ENCODE measurements at places on chromosomes 12 and 14.

- peak; percentile 66 for DNase-seq
These were observed 13.6 kb downstream of the CCDC198 start for GRCh38 chr14:57480051-57480450.

- DNase-seq = peak; percentile 47
These were observed 391.3 kb upstream of the FOXG1 start for GRCh38 chr14:28375295-28375694.

DNA sequence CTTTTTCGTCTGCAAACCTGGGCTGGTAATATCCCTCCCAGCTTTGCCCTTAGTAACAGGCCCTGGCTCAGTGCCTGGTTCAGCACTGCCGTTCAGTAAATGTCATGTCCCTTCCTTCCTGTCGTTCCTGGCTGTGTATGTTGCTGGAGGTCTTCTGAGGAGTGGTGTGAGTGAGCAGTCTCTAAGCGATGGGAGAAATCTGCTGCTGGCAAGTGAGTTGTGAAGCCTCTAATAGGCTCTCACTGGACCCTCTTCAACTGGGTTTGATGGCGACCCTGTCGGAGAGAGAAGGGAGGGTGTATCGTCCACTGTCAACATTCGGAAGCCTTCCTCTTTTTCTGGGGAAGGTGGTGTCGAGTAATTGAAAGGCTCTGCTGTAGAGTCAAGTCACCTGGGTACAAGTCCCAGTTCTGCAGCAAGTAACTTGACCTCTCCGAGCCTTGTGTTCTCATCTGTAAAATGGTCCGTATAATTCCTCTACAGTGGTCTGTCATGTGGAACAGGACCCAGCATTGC, 62.8 kb downstream of the HRK start:
- peak; percentile 9 for DNase-seq

DNA sequence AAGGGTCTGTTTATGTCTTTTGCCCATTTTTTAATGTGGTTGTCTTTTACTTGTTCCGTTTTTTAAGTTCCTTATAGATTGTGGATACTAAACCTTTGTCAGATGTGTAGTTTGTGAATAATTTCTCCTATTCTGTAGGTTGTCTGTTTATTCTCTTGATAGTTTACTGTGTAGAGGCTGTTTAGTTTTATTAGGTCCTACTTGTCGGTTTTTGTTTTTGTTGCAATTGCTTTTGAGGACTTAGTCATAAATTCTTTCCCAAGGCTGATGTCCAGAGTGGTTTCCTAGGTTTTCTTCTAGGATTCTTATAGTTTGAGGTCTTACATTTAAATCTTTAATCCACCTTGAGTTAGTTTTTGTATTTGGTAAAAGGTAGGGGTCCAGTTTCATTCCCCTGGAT, 33.9 kb downstream of the SLC39A9 start:
- DNase-seq = no peak

- DNase-seq = peak; percentile 71
These were observed 42.2 kb downstream of the TAOK3 start for GRCh38 chr12:118330421-118331018.

DNA sequence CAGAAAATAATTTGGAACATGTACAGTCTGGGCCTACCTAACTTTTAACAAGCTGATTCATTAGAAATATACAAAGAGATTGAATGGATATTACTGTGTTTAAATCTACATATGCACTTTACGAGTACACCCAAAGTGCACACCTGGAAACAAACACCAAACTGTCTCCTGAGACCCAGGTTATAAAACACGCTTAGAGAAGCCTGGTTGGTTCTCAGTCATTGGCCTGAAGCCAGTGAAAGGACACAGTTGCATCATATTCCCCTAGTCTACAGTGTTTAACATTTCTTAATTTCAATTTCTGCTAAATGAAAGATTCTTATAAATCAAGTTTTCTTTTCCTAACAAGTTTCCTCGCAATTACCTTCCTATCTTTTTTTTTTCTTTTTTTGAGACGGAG, 209.5 kb downstream of the FBXL14 start:
- no peak for DNase-seq

- no peak for DNase-seq
These were observed 5.4 kb downstream of the CMTM5 start for GRCh38 chr14:23382276-23382675.

DNA sequence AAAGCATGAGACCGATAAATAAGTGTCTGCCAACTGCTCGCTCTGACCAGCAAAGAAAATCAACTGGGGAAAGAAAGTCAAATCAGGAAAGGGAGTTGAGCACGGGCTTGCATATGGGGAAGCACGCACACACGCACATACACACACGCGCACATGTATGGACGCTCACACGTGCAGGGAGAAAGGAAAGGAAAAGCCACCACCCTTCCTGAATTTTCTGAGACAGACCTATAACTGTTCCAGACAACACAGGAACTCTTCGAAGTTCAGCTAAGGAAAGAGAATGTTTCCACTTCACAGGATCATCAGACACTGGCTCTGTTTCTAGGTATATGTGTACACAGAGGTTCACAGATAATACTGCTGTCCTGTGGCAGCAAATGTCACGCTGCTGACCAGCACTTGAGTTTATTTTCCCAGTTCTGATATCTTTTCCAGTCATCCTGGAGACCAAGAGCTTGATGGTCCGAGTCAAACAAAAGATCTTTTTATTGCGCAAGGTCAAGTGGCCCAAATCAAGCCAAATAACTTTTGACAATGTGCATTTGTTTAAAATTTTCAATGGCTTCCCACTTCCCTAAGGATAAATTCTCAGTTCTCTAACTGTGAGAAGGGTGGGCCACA, 82.1 kb upstream of the TMCC3 start:
- DNase-seq = no peak

DNA sequence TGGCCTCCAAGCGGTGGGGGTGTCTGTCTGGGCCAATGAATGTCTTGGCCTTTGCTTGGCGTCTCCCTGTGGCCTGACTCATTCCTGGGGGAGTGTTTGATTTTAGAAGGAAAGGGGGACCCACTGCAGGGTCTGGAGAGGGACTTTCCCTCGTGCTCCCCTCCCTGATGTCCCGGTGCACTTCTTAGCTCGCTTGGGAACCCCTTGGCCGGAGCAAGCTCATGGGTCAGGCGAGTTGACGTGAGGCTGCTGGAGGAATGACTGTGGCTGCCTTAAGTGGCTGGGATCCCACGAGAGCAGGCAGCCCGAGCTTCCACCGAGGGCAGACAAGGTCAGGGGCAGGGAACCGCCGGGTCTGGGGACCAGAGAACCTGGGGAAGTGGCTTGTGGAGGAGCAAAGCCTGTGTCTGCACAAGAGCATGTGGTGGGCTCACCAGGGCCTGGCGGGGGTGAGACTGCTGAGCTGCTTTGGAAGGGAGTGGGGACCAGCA, 218.4 kb upstream of the C14orf180 start:
- no peak for DNase-seq

- DNase-seq = no peak
These were observed 339.0 kb downstream of the FUT8 start for GRCh38 chr14:65751510-65751909.

DNA sequence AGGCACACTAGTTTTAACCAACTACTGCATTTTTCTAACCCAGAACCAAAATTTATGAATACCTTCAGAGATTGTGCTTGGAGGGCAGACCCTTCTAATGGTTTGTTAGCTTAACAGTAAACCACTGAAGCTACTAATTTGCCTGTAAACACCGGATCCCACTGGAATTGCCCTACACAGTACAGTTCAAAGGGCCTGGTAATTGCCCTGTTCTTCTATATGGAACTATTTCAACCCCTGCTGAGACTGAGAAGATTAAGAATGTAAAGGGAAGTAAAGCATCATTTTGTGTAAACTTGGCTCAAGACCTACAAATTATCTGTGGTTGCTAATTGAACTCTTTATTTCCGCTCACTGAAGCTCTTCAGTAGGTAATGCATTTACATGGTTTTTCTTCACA, 468.1 kb downstream of the NPAS3 start:
- no peak for DNase-seq

DNA sequence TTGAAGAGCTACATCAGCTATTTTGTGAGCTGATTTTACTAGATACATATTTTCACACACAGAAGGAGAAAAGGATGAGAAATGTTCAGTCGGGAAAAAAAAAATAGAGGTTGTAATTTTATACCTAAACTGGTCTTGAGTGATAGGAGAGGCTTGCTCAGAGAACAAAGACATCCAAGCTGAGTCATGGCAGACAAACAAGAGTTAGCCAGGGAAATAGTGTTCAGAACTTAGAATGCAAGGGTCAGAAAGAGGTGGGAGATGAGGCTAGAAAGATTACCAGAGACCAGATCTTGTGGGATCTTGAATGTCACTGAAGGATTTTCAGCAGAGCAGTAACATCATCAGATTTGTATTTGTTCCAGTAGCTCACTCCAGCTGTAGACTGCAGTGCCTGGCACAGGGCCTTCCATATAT, 121.9 kb upstream of the ATF1 start:
- peak; percentile 92 for DNase-seq

GRCh38 chr12:1216560-1216959, 225.5 kb downstream of the ERC1 start:
- DNase-seq = no peak

DNA sequence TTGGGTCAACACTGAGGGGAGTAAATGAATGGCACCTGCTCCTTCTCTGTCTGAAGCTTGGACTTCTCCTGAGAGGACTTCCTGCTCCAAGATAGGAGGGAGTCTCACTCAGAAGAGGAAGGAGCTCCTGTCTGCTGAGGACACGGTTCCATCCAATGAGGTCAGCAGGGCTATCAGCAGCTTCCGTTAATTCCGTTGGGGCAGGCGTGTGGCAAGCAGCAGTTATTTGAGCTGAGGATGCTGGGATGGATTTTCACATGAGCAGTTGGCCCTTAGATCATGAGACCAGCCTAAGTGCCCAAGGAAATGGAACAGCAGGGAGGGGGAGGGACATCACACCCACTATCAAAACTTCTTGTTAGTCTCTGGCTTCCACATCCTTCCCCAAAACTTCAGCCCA, 159.0 kb upstream of the PZP start:
- no peak for DNase-seq

- DNase-seq = no peak
These were observed 7.9 kb downstream of the GALNT9 start for GRCh38 chr12:132321321-132322118.

GRCh38 chr12:122293081-122293480, 26.8 kb upstream of the VPS33A start:
- no peak for DNase-seq

- DNase-seq = no peak
These were observed 16.9 kb downstream of the BEST3 start for GRCh38 chr12:69682110-69682755.

- no peak for DNase-seq
These were observed 53.9 kb downstream of the METTL25 start for GRCh38 chr12:82412246-82412645.

- DNase-seq = peak; percentile 77
These were observed 833 bp upstream of the BHLHE41 start for GRCh38 chr12:26125400-26126339.

DNA sequence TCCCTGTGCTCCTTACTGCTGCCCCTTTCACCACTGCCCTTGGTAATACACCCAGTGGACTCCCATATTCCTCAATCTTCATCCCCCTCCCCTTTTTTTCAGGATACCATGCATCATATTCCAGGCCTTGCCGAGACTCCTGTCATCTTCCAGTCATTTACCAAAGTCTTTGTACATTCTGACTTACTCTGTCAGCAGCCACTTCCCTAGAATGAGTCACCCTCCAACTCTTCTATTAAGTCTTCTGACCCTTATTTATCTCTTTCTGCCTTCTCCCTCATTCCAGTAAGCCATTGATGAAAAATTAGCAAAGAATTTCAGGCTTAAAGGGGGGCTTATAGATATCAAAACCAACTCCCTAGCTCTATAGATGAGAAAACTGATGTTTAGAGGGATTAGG, 128.0 kb downstream of the STXBP6 start:
- peak; percentile 66 for DNase-seq

GRCh38 chr12:49505672-49506071, 33.2 kb upstream of the KCNH3 start:
- peak; percentile 12 for DNase-seq

DNA sequence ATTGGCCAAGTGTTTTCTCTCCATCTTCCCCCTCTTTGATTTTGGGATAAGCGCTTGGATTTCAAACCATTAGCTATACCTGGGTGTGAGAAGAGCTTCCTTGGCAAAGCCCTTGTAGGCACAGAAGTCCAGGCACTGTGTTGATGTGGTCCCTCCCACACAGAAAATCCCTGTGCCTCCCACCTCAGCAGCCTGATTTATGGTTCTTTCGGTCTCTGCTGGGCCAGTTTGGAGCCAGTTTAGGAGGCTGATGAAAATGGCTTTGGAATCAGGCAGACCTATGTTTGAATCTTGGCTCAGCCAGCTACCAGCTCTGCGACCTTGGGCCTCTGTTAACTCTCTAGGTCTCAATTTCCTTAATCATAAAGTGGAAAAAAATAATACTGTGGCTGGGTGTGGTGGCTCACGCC, 9.6 kb upstream of the IFT81 start:
- DNase-seq = no peak

DNA sequence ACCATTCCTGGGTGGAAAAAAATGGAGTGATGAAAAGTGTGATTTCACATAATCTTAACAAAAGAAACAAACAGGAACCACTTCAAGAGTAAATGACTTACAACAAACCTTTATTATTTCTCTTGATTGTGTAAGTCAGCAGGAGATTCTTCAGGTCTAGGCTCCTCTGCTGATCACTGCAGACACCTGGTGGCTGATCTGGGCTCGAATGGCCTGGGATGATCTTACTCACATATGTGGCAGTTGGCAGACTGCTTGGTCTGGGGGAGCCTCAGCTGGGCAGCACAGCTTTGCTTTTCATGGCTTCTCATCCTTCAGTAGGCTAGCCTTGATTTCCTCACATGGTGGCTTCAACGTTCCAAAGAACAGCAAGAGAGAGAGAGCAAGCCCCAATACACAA, 215.4 kb upstream of the PRICKLE1 start:
- no peak for DNase-seq

- DNase-seq = no peak
These were observed 101.5 kb downstream of the NAV3 start for GRCh38 chr12:77932216-77932615.

- DNase-seq = no peak
These were observed 10.9 kb downstream of the C12orf43 start for GRCh38 chr12:121005346-121005815.

- DNase-seq = no peak
These were observed 23.5 kb downstream of the FGF23 start for GRCh38 chr12:4356041-4356327.

DNA sequence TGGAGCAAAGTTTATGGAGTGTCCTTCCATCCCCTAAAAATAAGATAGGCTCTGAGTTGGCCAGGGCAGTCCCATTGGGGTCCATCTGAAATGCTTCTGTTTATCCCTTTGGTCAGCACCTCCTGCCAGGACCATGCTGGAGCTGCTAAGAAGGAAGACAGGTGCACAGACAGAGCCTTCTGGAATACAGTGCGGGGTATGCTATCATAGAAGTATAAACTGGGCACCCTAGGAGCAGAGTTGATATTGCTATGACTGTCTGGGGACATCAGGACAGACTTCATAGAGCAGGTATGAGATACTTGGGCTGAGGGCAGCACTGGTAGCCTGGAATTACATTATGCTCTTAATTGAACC, 170.4 kb upstream of the HIF1A start:
- DNase-seq = no peak

All from astrocyte (in vitro differentiated cells and primary cell).